Mesenteric fat pad (tissue), 1 donor: ENCODE measurements at places on chromosomes 12 and 14. TPM values are rescaled to one million over a fixed set of nuclear protein-coding genes. Genes with fewer than 3 reads are reported as not detected.

TAS2R50 gene
- total RNA-seq, result 2.0 TPM

ATXN2 gene
- total RNA-seq, result 82.1 TPM

CSAD gene
- 296 TPM for total RNA-seq

CCDC198 gene
- not detected for total RNA-seq

HCAR2 gene
- total RNA-seq, result 33.6 TPM

MED13L gene
- total RNA-seq, result 136 TPM

TMEM52B gene
- not detected for total RNA-seq

NEUROD4 gene
- not detected for total RNA-seq

ACSM4 gene
- total RNA-seq, result not detected

CFAP73 gene
- not detected for total RNA-seq

GZMB gene
- 2.0 TPM for total RNA-seq

TTC9 gene
- total RNA-seq, result 0.51 TPM

KRT80 gene
- not detected for total RNA-seq

PCED1B gene
- total RNA-seq, result 6.1 TPM

OR6C2 gene
- total RNA-seq, result not detected

KLRB1 gene
- total RNA-seq, result 0.39 TPM

PDE3A gene
- total RNA-seq, result 8.0 TPM

TDRD9 gene
- total RNA-seq, result 5.4 TPM

UBE3B gene
- total RNA-seq, result 30.5 TPM

NXPH4 gene
- 1.4 TPM for total RNA-seq

P2RX2 gene
- total RNA-seq, result not detected

TEX52 gene
- total RNA-seq, result not detected

PTGDR gene
- total RNA-seq, result 1.0 TPM

PPM1H gene
- total RNA-seq, result 5.1 TPM

RAB21 gene
- 99.5 TPM for total RNA-seq

EIF2S3B gene
- total RNA-seq, result 0.45 TPM

RERG gene
- 15.9 TPM for total RNA-seq

PTPRB gene
- total RNA-seq, result 64.7 TPM

TEDC1 gene
- total RNA-seq, result 22.7 TPM

SPPL3 gene
- 43.0 TPM for total RNA-seq

ASCL1 gene
- not detected for total RNA-seq

IKBIP gene
- total RNA-seq, result 22.6 TPM

SPSB2 gene
- 4.6 TPM for total RNA-seq

GUCY2C gene
- total RNA-seq, result not detected

CDKL1 gene
- 26.2 TPM for total RNA-seq

CLEC1B gene
- total RNA-seq, result not detected

MOK gene
- 13.9 TPM for total RNA-seq

SLC39A2 gene
- total RNA-seq, result not detected

RBM19 gene
- 30.4 TPM for total RNA-seq

ENDOU gene
- total RNA-seq, result 1.4 TPM

RAPGEF3 gene
- total RNA-seq, result 79.4 TPM

DHRS2 gene
- not detected for total RNA-seq

LIMA1 gene
- total RNA-seq, result 163 TPM

SERPINA5 gene
- total RNA-seq, result 0.48 TPM

MCRS1 gene
- 35.1 TPM for total RNA-seq

FOXG1 gene
- total RNA-seq, result not detected

RNASE7 gene
- total RNA-seq, result 0.39 TPM

MEG3 gene
- 82.2 TPM for total RNA-seq

CIROP gene
- total RNA-seq, result not detected

CPM gene
- total RNA-seq, result 201 TPM

C12orf50 gene
- total RNA-seq, result 0.13 TPM

PTPRR gene
- 0.32 TPM for total RNA-seq

LHX5 gene
- not detected for total RNA-seq

WSCD2 gene
- total RNA-seq, result 0.42 TPM

TMEM132D gene
- not detected for total RNA-seq
